HCT116 (cell line): ENCODE measurements at places on chromosomes 16 and 17. TPM values are rescaled to one million over a fixed set of nuclear protein-coding genes. Genes with fewer than 3 reads are reported as not detected.

Gene APOH
- 1.7 TPM for total RNA-seq

Gene ABCC12
- not detected for total RNA-seq

Gene KRTAP4-1
- not detected for total RNA-seq

Gene TP53I13
- total RNA-seq = 33.3 TPM

Gene VTN
- total RNA-seq = 1.5 TPM

Gene CD300LG
- total RNA-seq = not detected

Gene ASPHD1
- 18.4 TPM for total RNA-seq

Gene KRT36
- not detected for total RNA-seq

Gene LCMT1
- total RNA-seq = 52.4 TPM

Gene NOD2
- total RNA-seq = 5.4 TPM

Gene NUDT7
- total RNA-seq = 5.2 TPM

Gene SLC52A1
- total RNA-seq = not detected

Gene TCAP
- 1.5 TPM for total RNA-seq

Gene MT4
- total RNA-seq = not detected

Gene TBC1D3I
- 0.17 TPM for total RNA-seq

Gene ZSCAN10
- 0.76 TPM for total RNA-seq

Gene UTS2R
- total RNA-seq = not detected

GRCh38 chr16:56321571-56321970, 103.8 kb downstream of the AMFR start:
- no peak for DNase-seq
- H3K36me3 ChIP-seq = no peaks in the 10 kb centered on the region
- H3K4me3 ChIP-seq = no peak overlapping the region
- H3K27me3 ChIP-seq = no peaks in the 10 kb centered on the region
- H3K27ac ChIP-seq = no peak overlapping the region

DNA sequence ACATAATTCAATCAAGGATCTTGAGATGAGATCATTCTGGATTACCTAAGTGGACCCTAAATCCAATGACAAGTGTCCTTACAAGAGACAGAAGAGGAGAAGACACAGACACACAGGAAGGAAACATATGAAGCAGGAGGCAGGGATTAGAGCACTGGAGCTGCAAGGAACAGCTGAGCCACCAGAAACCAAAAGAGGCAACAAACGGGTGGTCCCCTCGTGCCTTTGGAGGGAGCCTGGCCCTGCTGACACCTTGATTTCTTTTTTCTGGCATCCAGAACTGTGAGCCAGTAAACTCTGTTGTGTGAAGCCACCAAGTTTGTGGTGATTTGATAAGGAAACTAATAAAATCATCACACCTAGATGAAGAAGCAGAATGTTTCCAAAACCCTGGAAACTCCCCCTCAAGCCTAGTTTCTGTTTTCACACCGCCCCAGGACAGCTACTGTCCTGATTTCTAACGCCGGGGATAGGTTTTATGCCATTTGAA, 115.2 kb downstream of the PITPNC1 start:
- H3K36me3 ChIP-seq = no peaks in the 10 kb centered on the region
- no peak overlapping the region for H3K4me3 ChIP-seq
- no peak overlapping the region for H3K27ac ChIP-seq
- no peaks in the 10 kb centered on the region for H3K27me3 ChIP-seq

- no peak overlapping the region for H3K4me3 ChIP-seq
- no peaks in the 10 kb centered on the region for H3K36me3 ChIP-seq
- H3K27ac ChIP-seq = no peak overlapping the region
- no peaks in the 10 kb centered on the region for H3K4me1 ChIP-seq
- DNase-seq = no peak
- no peaks in the 10 kb centered on the region for H3K27me3 ChIP-seq
Observed at GRCh38 chr17:10161386-10161785, 37.0 kb downstream of the GAS7 start.

GRCh38 chr17:79420318-79421243, 190.3 kb downstream of the RBFOX3 start:
- no peaks in the 10 kb centered on the region for H3K36me3 ChIP-seq
- no peak overlapping the region for H3K4me3 ChIP-seq
- peak; percentile 26 for DNase-seq
- peaks cover 41% of the 10 kb centered on the region for H3K27me3 ChIP-seq

DNA sequence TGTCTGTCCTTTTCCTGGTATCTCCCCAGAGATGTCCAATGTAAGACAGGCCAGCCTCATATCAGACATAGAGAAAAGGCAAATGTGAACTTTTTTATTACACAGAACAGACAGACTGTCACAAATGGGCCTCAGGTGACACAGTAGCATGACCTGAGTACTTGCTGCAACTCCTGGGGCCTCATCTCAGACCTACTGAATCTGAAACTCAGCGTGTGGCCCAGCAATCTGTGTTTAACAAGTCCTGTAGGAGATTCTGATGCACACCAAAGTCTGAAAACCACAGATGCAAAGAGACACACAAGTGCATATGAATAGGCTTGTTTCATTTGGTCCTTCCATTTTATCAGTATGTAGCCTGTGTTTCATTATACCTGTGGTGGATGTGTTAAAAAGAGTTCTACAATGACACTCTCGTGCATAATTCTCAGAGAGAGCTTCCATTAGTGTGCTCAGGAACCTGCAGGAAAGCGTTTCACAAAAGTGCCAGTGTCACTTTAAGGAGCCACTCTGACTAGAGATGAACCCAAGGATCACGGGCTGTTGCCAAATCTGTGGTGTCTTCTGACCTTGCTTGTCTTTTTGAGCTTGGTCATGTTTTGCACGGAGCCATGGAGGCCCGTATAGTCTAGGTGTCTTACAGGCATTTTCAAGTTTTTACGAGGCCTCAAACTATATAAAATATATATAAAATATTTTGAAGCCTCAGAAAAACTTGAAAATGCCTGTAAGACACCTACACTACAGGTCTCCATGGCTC, 33.8 kb upstream of the NF1 start:
- no peaks in the 10 kb centered on the region for H3K27me3 ChIP-seq
- no peaks in the 10 kb centered on the region for H3K36me3 ChIP-seq
- no peak overlapping the region for H3K4me3 ChIP-seq
- no peak overlapping the region for H3K27ac ChIP-seq
- no peaks in the 10 kb centered on the region for H3K4me1 ChIP-seq

- H3K36me3 ChIP-seq = peaks cover 19% of the 10 kb centered on the region
- peaks cover 61% of the 10 kb centered on the region for H3K4me1 ChIP-seq
- H3K4me3 ChIP-seq = no peak overlapping the region
- DNase-seq = no peak
Observed at GRCh38 chr17:40307001-40307730, 1.8 kb upstream of the RARA start.

DNA sequence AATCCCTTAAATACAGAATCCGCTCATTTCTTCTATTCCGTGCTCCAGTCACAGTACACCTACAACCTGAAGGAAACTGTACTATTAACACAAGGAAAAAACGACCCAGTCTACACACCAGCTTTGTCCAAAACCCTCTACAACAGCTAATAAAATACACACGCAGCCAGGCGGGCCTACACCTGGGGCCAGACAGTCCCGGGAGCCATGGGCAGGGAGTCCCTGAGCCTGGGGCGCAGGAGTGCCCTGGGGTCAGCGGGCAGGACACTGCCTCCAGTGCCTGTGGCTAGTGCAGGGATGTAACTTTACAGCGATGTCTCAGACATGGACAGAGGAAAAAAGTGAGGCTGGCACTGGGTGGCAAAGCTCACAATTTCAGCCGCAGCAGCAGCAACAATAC, 28.5 kb downstream of the GNPTG start:
- H3K27ac ChIP-seq = peak overlapping the region; percentile 58
- peaks cover 19% of the 10 kb centered on the region for H3K4me1 ChIP-seq
- no peak for DNase-seq
- no peaks in the 10 kb centered on the region for H3K27me3 ChIP-seq

GRCh38 chr16:60636117-60636516, 1400.1 kb downstream of the CDH8 start:
- H3K4me3 ChIP-seq = no peak overlapping the region
- H3K27me3 ChIP-seq = no peaks in the 10 kb centered on the region
- no peak for DNase-seq
- no peak overlapping the region for H3K27ac ChIP-seq

GRCh38 chr17:48283411-48283810, 146.6 kb downstream of the SKAP1 start:
- no peak overlapping the region for H3K4me3 ChIP-seq
- H3K27me3 ChIP-seq = no peaks in the 10 kb centered on the region
- H3K36me3 ChIP-seq = no peaks in the 10 kb centered on the region
- H3K4me1 ChIP-seq = peaks cover 10% of the 10 kb centered on the region

- H3K4me1 ChIP-seq = peaks cover 9% of the 10 kb centered on the region; the same call in 1 of the 2 replicates
- no peak for DNase-seq
- H3K36me3 ChIP-seq = no peaks in the 10 kb centered on the region
- no peak overlapping the region for H3K27ac ChIP-seq
Observed at GRCh38 chr17:32551186-32551955, 64.6 kb downstream of the CDK5R1 start.

GRCh38 chr16:76518781-76519180, 241.6 kb downstream of the CNTNAP4 start:
- DNase-seq = no peak
- H3K36me3 ChIP-seq = no peaks in the 10 kb centered on the region
- no peaks in the 10 kb centered on the region for H3K27me3 ChIP-seq

DNA sequence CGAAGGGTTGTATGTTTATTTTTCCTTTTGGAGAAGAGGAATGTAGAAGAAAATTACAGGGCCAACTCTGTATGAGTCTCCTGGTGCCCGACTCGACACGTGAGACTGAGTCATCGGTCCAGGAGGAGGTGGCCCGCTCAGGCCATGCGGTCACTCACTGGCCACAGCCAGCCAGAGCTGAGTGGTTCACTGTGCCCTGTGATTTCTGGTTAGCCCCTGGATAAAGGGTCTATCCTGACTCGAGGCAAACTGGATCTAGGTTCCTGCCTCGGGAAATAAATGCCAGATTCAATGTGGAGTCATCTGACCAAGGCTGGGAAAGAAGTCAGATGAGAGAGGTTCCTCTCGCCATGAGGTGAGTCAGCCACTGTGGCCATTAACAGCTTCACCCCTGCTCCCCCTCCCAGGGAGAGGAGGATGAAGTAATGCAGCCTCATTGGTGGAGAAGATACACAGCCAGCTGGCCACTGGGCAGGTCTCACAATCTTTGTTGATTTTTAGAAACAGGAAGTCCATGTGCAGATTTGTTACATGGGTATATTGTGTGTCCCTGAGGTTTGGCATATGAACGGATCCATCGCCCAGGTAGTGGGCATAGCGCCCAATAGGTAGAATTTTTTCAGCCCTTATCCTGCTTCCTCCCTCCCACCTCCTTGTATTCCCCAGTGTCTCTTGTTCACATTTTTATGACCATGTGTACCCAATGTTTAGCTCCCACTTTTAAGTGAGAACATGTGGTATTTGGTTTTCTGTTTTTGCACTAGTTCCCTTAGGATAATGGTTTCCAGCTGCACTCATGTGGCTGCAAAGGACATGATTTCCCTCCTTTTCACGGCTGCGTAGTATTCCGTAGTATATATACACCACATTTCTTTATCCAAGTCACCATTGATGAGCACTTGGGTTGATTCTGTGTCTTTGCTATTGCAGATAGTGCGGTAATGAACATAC, 21.7 kb upstream of the USP36 start:
- no peaks in the 10 kb centered on the region for H3K27me3 ChIP-seq
- DNase-seq = peak; percentile 92
- no peak overlapping the region for H3K4me3 ChIP-seq
- H3K4me1 ChIP-seq = peaks cover 20% of the 10 kb centered on the region

DNA sequence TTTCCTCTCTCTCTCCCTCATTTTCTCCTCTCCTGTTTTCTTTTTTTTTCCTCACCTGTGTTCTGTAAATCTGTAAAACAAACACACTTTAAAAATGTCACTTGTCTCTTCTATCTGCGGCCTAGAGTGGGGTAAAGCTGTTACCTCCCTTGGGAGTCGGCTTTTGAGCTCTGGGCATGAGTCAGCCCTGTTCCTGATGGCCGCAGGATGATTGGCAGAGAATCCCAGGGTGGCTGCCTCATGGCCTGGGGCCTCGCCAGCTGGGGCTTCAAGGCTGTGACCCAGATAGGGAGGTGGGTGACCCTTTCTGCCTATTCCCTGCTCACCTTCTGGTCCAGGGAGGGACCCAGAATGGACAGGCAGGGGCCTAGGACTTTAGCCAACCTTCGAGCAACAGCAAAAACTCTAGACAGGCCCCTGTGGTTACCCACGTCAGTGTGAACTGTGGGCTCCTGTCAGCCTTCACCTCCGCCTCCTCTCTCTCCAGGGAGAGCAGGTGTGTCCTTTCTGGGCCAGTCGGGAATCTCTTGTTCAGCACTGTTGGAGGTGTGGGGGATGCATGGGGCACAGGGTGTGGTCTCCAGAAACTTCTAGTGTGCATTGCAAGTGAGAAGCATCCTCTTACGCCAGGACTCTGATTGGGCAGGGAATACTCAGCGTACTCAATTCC, 87.4 kb downstream of the RAP1GAP2 start:
- no peak for DNase-seq
- no peak overlapping the region for H3K4me3 ChIP-seq
- no peaks in the 10 kb centered on the region for H3K27me3 ChIP-seq
- H3K27ac ChIP-seq = no peak overlapping the region
- peaks cover 13% of the 10 kb centered on the region for H3K4me1 ChIP-seq

DNA sequence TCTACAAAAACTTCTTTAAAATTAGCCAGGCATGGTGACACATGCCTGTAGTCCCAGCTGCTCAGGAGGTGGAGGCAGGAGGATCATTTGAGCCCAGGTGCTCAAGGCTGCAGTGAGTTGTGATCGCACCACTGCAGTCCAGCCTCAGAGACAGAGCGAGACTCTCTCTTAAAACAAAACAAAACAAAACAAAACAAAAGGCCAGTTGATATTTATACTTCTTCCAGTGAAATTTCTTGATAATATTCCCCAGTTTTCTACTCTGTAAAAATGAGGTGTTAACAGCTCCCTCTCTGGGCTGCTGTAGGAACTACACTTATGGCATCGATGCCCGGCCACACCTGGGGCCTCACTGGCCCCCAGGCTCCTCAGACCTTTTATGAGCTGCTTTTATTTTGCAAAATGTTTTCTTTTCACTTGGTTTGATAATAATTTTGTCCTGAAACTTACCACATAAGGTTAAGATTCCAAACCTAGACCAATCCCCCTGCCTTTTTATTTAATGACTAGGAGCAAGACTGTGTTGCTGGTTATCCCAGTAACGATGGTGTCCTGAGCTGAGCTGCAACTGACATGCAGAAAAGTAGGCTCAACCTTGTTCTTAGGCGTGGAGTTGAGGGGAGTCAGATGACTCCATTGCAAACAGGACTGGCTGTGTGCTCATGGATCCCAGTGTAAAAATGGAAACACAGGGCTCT, 17.6 kb downstream of the MAPK8IP3 start:
- peak overlapping the region; percentile 70 for H3K27ac ChIP-seq
- DNase-seq = no peak
- no peak overlapping the region for H3K4me3 ChIP-seq
- no peaks in the 10 kb centered on the region for H3K27me3 ChIP-seq
- peaks cover 56% of the 10 kb centered on the region for H3K4me1 ChIP-seq

DNA sequence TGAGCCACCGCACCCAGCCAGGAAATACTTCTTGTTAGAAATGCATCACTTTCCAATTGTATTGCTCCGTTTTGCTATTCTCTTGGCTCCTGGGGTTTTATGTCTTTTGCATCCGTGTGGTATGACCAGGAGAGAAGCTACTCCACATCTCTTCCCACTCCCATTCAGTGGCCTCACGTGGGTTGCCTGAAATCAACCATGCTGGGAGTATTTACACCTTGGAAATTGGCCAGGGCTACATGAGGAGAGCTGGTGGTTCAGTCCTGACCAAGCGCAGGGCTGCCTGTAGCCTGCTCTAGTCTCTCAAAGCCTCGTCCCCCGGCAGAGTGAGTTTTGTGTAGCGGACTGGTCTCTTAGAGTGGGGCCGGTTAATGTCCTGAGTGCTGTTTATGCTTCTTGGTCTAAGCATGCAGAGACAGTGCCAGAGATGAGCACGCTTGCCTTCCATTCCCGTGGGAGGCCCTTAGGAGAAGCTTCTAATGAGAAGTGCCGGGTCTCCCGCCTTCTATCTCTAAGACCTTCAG, 3.8 kb downstream of the WFDC1 start:
- peaks cover 42% of the 10 kb centered on the region; the same call in 1 of the 2 replicates for H3K27me3 ChIP-seq
- no peak overlapping the region for H3K4me3 ChIP-seq
- no peak overlapping the region for H3K27ac ChIP-seq
- no peaks in the 10 kb centered on the region for H3K36me3 ChIP-seq
- DNase-seq = no peak
